Nephron progenitor cell (in vitro differentiated cells): ENCODE measurements at places on chromosomes 3 and 15.

DNA sequence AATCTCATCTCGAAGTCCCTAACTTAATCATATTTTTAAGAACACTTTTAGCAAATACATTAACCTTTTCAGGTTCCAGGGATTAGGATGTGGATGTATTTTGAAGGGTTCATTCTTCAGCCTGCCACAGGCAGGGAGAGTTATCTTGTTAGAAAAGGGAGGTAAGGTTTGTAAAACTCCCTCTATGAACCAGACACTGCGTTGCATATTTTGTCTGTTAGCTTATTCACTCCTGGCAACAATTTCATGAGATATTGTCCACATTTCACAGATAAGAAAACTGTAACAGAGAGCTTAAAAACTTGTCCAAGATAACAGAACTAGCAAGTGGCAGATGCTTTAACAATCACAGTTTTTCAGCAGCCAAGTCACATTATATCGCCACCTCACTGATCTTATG is 155.4 kb downstream of the DIPK2A start:
- no peak for DNase-seq

DNA sequence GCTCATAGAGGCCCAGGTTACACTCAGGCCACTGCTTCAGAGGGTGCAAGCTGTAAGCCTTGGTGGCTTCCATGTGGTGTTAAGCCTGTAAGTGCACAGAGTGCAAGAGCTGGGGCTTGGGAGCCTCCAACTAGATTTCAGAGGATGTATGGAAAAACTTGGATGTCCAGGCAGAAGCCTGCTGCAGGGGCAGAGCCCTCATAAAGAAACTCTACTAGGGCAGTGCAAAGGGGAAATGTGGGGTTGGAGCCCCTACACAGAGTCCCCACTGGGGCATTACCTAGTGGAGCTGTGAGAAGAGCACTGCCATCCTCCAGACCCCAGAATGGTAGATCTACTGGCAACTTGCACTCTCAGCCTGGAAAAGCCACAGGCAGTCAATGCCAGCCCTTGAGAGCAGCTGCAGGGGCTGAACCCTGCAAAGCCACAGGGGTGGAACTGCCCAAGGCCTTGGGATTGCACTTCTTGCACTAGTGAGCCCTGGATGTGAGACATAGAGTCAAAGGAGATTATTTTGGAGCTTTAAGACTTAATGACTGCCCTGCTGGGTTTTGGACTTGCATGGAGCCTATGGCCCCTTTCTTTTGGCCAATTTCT is 14.0 kb downstream of the MITF start:
- DNase-seq: no peak

GRCh38 chr3:100615684-100616083 is 6.3 kb downstream of the ADGRG7 start:
- DNase-seq: no peak

- DNase-seq: no peak
Measured at GRCh38 chr3:179035232-179035631, 36.4 kb downstream of the ZMAT3 start.

DNA sequence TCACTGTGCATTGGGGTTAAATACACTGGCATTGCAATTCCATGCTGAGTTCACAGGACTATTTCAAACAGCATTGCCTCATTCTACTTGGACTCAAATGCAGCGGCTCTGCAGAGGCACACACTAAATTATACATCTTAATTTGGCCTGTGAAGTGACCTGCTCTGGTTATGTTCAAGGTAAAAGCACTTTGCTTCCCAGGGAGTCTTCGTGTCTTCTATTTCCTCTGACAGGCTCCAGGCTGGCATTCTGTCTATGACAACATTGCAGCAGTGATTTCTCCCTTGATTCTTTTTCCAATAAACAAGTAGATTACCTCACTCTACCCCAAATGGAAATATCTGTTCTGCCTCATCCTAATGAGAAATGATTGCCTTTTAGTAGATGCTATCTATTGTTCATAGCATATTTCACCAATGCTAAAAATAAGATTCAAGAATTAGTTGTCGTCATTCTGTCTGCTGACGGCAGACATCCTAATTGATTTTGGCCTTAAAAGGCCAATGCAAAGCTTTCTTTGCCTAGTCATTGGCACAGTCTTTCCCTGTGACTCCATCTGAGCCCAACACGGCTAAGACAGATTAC is 33.8 kb downstream of the FMN1 start:
- DNase-seq: no peak

GRCh38 chr3:195549931-195550519 is 6.9 kb upstream of the PPP1R2 start:
- DNase-seq: no peak
